ENCODE measurements at places on chromosomes 7 and 10.

DNA sequence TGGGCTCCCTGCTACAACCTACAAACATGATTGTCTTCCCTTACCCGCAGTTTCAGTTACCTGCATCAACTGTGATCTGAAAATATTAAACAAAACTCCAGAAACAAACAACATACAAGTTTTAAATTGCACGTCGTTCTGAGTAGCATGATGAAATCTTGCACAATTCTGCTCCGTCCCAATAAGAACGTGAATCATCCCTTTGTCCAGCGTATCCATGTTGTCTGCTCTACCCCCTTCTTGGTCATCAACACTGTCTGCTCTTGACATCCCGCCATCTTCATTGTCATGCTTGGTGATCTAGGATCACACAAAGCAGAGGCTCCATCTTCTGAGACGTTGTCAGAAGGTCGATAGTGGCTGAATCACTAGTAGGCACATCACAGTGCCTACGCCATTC is 53.9 kb downstream of the ACADSB start:
- DNase-seq: no peak

DNA sequence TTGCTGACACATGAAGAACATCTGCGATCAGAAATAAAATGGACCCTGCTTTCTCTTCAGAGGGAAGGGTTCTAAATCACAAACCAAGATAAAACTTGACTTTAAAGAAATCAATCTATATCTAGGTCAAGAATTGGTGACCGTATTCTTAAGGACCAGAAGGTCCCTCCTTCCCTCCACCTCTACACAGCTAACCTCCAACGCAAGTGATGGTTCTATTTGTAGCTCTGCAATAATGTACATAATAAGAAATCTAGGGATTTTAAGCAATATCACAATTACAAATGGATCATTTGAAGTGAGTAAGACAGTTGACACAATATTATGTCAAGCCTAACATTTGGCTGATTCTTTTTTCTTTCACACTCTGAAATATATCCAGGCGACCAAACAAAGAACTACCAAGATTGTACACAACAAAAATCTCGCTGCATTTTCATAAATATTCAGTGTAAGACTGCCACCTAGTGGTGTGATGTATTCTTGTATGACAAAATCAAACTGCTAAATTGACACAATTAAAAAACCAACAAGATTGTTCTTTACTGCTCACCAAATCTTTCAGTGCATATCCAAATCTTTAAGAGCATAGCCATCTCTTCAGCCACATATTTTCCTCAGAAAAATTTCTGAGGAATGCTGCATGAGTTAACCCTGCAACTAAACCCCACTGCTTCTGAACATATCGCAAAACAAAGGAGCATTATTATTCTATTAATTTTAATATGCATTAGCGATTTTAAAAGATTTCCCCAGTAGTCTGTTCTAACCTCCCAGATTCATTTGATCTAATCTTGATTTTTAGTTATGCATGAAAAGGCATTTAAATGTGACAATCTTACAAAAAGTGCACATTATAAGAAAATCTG is 44.5 kb downstream of the ICA1 start:
- DNase-seq: peak; percentile 68

DNA sequence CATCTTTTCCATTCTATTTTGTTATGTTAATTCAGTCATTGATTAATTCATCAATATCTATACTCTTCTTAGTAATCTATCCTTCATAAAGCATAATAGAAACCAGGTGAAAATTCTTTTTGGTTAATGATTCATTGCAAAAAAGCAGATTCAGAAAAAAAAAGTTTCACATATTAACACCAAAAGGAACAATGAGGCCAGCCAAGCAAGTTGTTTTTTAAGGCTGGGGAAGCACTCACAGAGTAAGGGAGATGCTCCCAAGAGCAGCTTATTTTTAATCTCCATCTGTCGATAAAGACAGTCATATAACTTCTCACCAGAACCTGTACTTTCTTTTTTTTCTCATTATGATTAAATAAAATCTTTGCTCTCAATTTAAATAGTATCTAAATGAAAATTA is 95.8 kb downstream of the CACNA2D1 start:
- no peak for DNase-seq

GRCh38 chr10:13816195-13816925 is 229.6 kb downstream of the PRPF18 start:
- no peak for DNase-seq

DNA sequence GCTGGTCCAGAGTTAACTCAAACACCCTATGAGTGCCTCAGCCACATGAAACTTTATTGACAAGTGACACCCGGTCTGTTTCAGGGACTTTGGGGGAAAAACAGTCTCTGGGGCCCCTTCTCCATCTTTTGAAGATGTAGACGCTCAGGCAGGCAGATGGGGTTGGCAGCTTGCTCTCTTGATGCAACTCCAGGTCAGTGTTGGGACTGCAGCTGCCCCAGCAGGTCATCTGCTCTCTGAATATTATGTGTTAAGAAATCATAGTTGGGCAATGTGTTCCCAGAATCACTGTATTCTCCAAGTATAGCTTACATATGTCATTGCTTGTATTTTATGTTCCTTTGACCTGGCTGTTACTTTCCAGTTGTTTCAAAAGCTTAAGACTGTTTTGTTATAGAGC is 544.9 kb upstream of the MGMT start:
- DNase-seq: no peak

DNA sequence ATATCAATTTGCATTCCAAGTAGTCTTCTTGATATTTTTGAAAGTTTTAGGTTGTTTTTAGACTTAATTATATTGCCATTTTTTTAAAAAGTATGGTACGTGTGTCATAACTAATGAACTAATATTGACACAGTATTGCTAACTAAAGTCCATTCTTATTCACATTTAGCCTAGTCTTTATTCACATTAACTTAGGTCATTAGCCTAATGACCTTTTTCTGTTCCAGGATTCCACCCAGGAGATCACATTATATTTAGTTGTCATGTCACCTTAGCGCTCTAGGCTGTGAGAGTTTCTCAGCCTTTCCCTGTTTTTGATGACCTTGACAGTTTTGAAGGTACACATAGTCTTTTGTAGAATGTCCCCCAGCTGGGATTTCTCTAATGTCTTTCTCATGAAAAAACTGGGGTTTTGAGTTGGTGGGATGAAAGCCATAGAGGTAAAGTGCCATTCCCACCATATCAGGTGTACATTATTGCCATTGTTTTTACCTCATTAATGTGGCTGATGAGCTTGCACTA is 38.5 kb downstream of the SDHAF3 start:
- no peak for DNase-seq

DNA sequence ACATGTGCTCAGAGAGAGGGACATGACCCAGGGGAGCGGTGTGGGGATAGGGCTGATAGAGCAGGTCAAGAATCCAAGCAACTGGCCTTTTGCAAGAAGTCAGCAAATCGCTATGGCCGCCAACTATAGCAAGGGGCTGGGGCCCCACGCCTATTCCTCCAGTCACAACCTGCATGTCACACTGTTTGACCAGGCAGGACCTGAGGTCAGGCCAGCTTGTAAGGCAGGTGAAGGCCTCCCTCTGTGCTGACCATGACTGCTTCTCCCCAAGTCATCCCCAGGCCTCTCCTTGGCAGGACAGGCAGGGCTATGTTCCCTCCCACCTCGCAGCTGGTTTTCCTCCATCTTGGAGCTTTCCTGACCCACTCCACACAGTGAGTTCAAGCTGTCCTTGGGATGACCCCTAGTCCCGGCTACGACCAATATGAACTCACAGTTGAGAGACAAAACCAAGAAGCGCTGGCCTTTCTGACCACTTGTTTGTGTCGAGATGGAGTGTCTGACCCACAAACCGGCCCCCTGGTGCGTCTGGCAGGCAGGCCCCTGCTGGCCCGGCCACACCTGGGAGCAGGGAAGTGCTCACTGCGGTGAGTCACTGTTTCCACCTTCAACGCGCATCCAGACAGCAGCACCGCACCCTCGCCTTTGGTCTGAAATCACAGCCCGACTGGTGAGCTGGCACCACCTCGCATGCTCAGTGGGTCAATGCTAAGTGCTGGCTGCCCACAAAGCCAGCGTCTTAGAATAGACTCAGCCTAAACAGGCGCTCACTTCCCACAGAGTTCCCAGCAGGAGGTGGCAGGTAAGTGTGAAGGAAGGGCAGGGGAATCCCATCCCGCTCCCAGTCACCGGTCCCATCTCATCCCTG is 81.4 kb downstream of the VWA2 start:
- DNase-seq: no peak

DNA sequence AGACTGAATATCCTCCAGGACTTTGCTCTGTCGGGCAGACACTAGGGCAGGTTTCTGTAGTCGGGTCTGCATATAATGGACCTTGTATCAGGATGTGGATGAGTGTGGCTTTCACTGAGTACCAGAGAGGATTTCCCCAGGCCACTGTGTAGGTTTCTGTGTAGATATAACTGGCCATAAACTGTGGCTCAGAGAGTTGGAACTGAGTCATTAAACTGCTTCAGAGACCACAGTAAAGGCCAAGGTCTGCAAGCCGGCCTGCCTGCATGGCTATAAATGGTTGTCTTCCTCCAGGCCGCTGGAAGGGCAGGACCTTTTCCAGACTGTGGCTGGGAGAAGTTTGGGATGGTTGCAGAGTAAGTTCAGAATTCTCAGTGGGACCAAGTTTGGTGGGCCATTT is 16.9 kb downstream of the ZNF92 start:
- DNase-seq: no peak

GRCh38 chr7:133246558-133246957 is 6.3 kb upstream of the EXOC4 start:
- DNase-seq: no peak

DNA sequence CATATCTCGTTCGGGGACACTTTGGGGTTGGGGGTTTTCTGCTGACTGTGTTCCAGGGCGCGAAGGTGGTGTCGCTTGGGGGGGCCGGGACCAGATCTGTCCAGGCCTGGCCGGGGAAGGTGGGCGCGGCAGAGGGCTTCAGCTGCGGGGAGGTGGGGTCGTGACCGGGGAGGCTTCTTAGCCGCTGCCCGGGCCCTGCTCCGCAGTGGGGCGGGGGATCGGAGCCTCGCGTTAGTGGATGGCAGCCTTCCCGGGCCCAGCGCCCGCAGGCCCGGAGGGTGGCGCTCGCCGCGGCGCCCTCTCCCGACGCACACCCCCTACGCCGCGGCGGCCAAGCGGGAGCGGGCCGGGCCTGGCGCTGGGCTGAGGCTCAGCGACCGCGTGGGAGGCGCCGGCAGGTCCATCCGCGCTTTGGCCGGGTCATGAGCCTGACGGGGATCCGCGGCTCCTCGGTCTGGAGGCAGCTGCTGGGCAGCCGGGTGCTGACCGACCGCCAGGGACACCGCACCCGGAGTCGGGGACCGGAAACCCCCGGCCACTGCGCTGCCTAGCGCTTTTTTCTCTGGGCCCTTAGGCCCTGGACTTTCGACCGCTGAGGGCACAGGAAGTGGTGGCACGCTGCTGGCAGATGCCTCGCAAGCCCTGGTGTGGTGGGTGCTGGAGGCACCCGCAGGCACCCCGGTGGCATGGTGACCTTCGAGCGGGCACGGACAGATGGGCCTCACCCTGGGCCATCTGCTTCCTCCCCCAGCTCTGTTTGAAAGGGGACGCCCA is 1.2 kb downstream of the AGAP3 start:
- peak; percentile 10 for DNase-seq

GRCh38 chr7:70589590-70589989 is 542.4 kb upstream of the GALNT17 start:
- DNase-seq: no peak

DNA sequence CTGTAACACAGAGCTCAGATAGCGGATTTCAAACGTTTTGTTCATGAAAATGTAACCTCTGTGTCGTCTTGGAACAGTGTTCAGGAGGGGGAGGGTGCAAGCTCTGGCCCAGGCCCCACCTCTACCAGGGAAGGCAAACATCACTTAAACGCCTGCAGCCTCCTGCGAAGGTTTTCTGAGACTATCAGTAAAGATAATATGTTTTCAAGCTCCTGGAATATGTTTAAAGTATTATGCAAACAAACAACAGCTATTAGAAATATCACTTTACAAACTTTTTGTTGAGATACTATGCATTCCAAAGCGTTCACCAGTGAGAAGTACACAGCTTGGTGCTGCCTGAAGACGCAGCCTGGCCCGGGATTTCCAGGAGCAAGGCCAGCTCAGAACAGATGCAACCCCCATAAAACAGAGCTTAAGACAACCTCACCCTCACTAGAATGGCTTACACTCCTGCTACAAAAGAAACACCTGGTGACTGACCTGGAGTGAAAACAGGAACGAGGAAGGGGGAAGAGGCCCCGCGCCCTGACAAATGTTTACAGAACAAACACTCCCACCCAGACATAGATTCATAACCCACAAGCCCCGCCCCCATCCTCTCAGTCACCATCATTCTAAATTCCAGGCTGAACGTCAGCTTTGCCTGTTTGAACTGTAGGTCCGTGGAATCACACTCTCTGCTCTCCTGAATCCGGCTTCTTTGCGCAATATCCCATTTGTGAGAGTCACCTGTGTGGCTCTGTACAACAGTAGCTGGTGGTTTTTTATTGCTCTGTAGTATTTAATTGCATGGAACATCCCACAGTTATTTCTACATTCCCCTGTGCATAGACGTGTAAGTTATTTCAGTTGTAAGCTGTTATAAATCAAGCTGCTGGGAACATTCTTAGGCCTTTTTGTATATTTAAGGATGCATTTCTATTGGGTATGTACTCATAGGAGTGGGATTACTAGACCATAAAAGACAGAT is 155.0 kb downstream of the PTPRN2 start:
- DNase-seq: no peak

DNA sequence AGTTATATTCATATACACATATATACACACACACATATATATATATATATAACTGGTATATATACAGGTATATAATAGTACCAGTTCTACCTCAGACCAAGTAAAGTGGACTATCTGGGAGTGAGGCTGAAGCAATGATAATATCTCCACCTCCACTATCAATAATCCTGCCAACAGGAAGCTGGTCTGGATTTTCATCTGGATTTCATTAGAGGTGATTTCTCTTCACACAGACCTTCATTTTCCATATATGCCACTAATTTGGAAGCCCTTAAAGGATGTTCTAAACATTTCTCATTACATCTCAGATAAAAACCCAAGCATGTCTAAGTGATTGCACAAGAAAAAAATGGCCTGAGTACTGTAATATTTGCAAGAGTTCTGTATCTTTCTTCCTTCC is 1.7 kb upstream of the SLC35B4 start:
- no peak for DNase-seq

- DNase-seq: no peak
Measured at GRCh38 chr10:17716161-17716560, 35.8 kb upstream of the TMEM236 start.

GRCh38 chr10:117726596-117727295 is 184.2 kb downstream of the EMX2 start:
- no peak for DNase-seq

DNA sequence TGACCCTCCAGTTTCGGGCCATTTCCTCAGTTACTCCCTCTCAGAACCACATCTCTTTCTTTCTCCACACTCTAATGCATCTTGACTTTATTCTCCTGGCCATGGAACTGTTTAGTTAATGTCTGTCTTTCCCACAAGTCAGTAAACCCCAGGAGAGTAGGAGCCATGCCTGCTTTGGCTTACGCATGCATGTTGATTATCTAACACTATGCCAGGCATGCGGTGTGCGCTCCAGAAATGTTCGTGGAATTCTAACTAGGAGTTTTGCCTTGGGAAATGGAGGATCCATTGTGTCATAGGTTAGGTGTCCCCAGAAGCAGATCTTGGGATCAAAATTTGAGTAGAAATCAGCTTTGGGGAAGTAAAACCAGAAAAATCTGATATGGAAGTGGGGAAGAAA is 308.9 kb downstream of the GRID1 start:
- DNase-seq: no peak

Measured in AML-193 (cell line).